HFFc6 (cell line): ENCODE measurements at places on chromosomes 1 and 21. TPM values are rescaled to one million over a fixed set of nuclear protein-coding genes. Genes with fewer than 3 reads are reported as not detected.

GRCh38 chr21:15004721-15005370, 60.0 kb downstream of the NRIP1 start:
- peak; percentile 39 for DNase-seq
- peak overlapping the region; percentile 81 for H3K4me3 ChIP-seq
- peaks cover 94% of the 10 kb centered on the region for H3K4me1 ChIP-seq
- peaks cover 50% of the 10 kb centered on the region for H3K36me3 ChIP-seq
- peak overlapping the region; percentile 85 for H3K27ac ChIP-seq

- no peaks in the 10 kb centered on the region for H3K4me1 ChIP-seq
- no peak overlapping the region for H3K27ac ChIP-seq
- H3K4me3 ChIP-seq: no peak overlapping the region
- H3K27me3 ChIP-seq: peaks cover 3% of the 10 kb centered on the region
Observed at GRCh38 chr1:208419746-208420420, 175.7 kb upstream of the PLXNA2 start.

Gene C8A
- total RNA-seq: not detected in 2 replicates

- no peak overlapping the region for H3K27ac ChIP-seq
- H3K36me3 ChIP-seq: peaks cover 6% of the 10 kb centered on the region
- no peaks in the 10 kb centered on the region for H3K27me3 ChIP-seq
- peaks cover 6% of the 10 kb centered on the region for H3K4me1 ChIP-seq
- no peak for DNase-seq
Observed at GRCh38 chr1:50783286-50783685, 176.8 kb downstream of the FAF1 start.

GRCh38 chr1:232620356-232620969, 9.5 kb downstream of the SIPA1L2 start:
- no peaks in the 10 kb centered on the region for H3K4me1 ChIP-seq
- H3K27me3 ChIP-seq: no peaks in the 10 kb centered on the region; the same call in none of the 2 replicates
- no peaks in the 10 kb centered on the region for H3K36me3 ChIP-seq
- H3K4me3 ChIP-seq: no peak overlapping the region
- DNase-seq: no peak
